ENCODE measurements at places on chromosomes 3 and 15. TPM values are rescaled to one million over a fixed set of nuclear protein-coding genes. Genes with fewer than 3 reads are reported as not detected.

The CIDEC gene
- total RNA-seq, result not detected

The GRIP2 gene
- total RNA-seq, result 0.43 TPM

The PCSK6 gene
- 1.7 TPM for total RNA-seq

The RTP1 gene
- total RNA-seq, result not detected

The TRIM71 gene
- under 0.01 TPM for total RNA-seq

The CSPG5 gene
- 0.50 TPM for total RNA-seq

The TRPM1 gene
- not detected for total RNA-seq

The CYP8B1 gene
- total RNA-seq, result not detected

The SGO1 gene
- 4.7 TPM for total RNA-seq

The PRSS50 gene
- total RNA-seq, result under 0.01 TPM

The PTPN23 gene
- 31.3 TPM for total RNA-seq

The ZMYND10 gene
- total RNA-seq, result 0.52 TPM

The GCNT3 gene
- 1.0 TPM for total RNA-seq

The HYKK gene
- 4.3 TPM for total RNA-seq

The GLCE gene
- total RNA-seq, result 10.0 TPM

The MASP1 gene
- total RNA-seq, result not detected

The TIMP4 gene
- total RNA-seq, result not detected

The GPR171 gene
- not detected for total RNA-seq

The ADAMTSL3 gene
- not detected for total RNA-seq

The STX19 gene
- total RNA-seq, result not detected

The GCHFR gene
- total RNA-seq, result 1.2 TPM

The BHLHE40 gene
- 78.7 TPM for total RNA-seq

The ROPN1B gene
- not detected for total RNA-seq

The GOLGA6D gene
- total RNA-seq, result not detected

The SEMA3F gene
- 129 TPM for total RNA-seq

The ECE2 gene
- total RNA-seq, result 0.33 TPM

The PLOD2 gene
- total RNA-seq, result 112 TPM

The CHRNB4 gene
- total RNA-seq, result under 0.01 TPM

The EXD1 gene
- not detected for total RNA-seq

The CLRN1 gene
- not detected for total RNA-seq

The GOLGA8T gene
- not detected for total RNA-seq

The CPNE4 gene
- total RNA-seq, result 2.4 TPM

The GMNC gene
- under 0.01 TPM for total RNA-seq
